Activated CD4-positive, alpha-beta memory T cell treated with anti-CD3 and anti-CD28 coated beads, Interleukin-2, amount 10 ng/mL, durations not matched to agents 7 days and 5 days (primary cell): ENCODE measurements at places on chromosomes 11 and 22. TPM values are rescaled to one million over a fixed set of nuclear protein-coding genes. Genes with fewer than 3 reads are reported as not detected.

CHRNA10 gene
- total RNA-seq: 1.5 TPM

PGA4 gene
- total RNA-seq: not detected

GLYAT gene
- not detected for total RNA-seq

OR52B4 gene
- not detected for total RNA-seq
